Progenitor cell of endocrine pancreas (in vitro differentiated cells): ENCODE measurements at places on chromosomes 6 and 20. TPM values are rescaled to one million over a fixed set of nuclear protein-coding genes. Genes with fewer than 3 reads are reported as not detected.

Gene PPP1R14C
- total RNA-seq: 0.98 and 1.2 TPM in 2 replicates

Gene CRNKL1
- 30.0 and 31.5 TPM in 2 replicates for total RNA-seq

Gene RPS6KA2
- total RNA-seq: 37.5 and 43.1 TPM in 2 replicates

Gene SLC22A7
- not detected in 2 replicates for total RNA-seq

Gene LAMP5
- total RNA-seq: not detected in 2 replicates

Gene KIF25
- not detected in 2 replicates for total RNA-seq

Gene FRK
- total RNA-seq: 8.6 and 8.8 TPM in 2 replicates

Gene ULBP1
- 0.60 and 0.64 TPM in 2 replicates for total RNA-seq

Gene TFAP2A
- 4.7 and 10.0 TPM in 2 replicates for total RNA-seq

Gene BTNL2
- not detected in 2 replicates for total RNA-seq

Gene RIMS1
- total RNA-seq: 5.5 and 5.6 TPM in 2 replicates

Gene TFEB
- 0.48 and 0.55 TPM in 2 replicates for total RNA-seq

Gene RAET1L
- total RNA-seq: not detected in 2 replicates

Gene BNIP5
- total RNA-seq: 0.07 and 0.10 TPM in 2 replicates

Gene NNAT
- total RNA-seq: 79.2 and 87.4 TPM in 2 replicates

GRCh38 chr6:118354641-118355040, 193.5 kb upstream of the PLN start:
- DNase-seq: no peak

DNA sequence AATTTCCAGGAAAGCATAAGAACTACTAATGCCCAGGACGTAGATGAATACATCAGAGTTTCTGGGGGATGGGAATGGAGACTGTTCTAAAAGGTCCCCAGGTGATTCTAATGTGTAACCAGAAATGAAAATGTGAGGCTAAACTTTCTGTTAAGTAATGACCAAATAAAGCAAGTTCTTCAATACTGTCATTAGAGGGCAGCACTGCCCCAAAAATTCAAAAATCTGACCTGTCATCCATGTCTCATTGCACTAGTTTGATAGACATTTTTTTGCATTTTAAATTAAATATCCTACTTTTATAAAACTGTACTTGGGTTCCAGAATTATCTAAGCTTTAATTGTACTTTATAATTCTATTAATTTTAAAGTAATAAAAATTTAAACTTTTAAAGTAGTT, 94.9 kb downstream of the RFX6 start:
- no peak for DNase-seq

GRCh38 chr6:152218887-152219286, 411.4 kb downstream of the ESR1 start:
- no peak for DNase-seq

GRCh38 chr20:50673466-50674137, 17.7 kb downstream of the RIPOR3 start:
- DNase-seq: no peak

DNA sequence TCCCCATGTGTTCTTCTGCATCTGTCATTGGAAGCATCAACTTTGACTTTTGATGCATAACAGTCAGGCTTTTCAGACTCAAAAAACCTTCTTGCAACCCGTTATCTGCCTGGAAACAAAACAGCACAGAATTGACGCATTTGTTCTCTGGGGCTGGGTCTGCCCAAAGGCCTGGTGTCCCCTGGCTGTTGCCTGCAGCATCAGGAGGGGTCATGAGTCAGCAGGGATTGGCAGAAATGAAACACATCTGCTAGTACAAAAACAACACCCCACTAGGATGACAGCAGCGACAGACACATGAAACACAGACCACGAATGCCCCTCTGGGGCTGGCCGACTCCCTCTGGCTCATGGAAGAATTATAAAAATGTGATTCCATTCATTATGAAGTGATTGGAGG, 157.6 kb upstream of the INSM1 start:
- DNase-seq: no peak

DNA sequence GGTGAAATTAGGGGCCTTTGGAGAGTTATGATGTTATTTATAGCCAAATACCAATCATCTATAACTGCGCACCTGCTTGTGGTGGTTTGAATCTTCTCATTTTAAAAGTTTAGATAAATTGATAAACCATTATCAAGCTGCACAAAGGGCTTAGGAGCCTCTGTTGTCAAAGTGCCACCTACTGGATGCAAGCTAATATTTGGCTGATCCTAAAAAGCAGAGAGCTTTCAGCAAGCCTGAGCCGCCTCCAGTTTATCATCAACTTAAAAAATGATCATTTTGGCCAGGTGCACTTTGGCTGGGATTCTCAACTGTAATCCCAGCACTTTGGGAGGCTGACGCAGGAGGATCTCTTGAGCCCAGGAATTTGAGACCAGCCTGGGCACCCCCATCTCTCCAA, 58.5 kb upstream of the ATXN1 start:
- DNase-seq: no peak

- no peak for DNase-seq
Measured at GRCh38 chr6:139536751-139537617, 162.5 kb upstream of the CITED2 start.

- no peak for DNase-seq
Measured at GRCh38 chr6:74853991-74854390, 351.9 kb downstream of the COL12A1 start.

GRCh38 chr6:31114541-31114878, at the start of gene PSORS1C1:
TSS of gene PSORS1C1 (plus strand) at chr6:31114800. CDS start at chr6:31129633, 14,833 bp downstream.
- no peak for DNase-seq

DNA sequence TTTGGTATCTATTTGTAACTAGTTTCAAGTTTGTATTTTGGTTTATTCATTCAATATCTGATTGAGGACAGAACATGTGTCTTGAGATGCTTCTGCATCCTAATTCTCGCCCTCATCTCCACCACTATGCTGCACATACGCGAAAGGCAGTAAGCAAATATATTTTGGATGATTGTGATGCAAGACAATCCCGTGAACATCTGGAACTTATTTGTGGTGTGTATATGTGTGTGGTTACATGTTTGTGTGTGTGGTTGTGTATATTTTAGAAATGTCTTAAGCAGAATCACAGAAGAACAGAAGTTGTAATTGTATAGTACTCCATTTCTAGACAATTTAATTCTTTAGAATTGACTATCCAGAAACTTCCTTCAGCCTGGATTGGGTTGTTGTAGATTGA, 35.1 kb upstream of the RNF144B start:
- no peak for DNase-seq

- DNase-seq: no peak
Measured at GRCh38 chr6:47043286-47043685, 1.2 kb upstream of the ADGRF1 start.

DNA sequence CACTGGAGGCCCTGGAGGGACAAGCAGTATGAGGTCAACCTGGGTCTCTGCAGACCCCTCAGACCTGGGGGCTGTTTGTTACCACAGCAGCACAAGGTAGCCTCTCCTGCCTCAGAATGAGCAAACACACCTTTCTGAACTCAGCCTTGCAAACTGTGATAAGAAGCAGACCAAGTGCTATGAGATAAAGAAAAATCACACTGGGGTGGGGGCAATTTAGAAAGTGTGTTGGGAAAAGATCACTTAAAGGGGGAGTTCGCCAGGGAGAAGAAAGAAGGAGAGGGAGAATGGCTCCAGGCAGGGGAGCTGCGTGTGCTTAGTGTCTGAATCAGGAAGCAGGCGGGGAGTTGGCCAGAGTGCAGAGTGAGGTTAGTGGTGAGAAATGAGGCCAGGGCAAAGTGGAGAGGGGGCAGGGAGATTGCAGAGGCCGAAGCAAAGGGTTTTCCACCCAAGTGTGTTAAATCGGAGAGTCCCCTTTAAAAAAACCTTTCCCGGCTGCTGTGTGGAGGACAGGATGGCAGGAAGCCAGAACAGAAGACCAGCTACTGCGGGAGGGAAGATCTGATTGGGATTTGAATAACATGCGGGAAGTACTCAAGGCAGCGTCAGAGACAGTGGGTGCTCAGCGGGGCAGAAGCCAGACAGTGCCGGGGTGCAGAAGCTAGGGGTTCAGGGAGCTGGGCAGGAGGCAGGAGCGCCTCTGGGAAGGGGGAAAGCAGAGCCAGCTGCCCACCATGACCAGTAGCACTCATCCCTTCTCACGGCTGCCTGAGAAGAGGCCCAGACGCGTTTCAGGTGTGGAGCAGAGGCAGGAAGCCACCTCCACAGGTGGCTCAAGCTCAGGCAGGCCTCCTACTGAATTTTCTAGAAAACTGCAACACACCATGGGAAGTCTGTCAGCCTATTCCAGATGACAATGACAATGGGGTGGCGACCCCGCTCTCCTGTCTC, 9.0 kb downstream of the ADA start:
- no peak for DNase-seq

- no peak for DNase-seq
Measured at GRCh38 chr6:104281370-104281769, 578.3 kb downstream of the HACE1 start.

DNA sequence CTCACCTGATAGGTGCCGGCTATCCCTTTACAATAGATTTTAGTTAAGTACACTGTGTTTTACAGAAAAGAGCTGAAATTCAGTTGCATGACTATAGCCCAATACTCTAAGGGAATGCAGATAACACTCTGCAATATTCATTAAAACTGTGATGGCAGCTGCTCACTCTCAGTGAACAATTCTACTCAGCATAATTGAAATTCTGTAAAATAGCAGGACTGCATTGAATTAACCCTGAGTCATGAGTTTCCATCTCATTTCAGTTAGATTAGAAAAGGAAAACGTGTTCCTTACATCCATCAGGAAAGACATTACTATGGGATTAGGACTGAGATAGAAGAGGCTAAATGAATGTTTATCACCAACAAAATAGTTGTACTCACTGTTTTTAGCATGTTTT, 613.3 kb upstream of the JAG1 start:
- DNase-seq: no peak

- DNase-seq: no peak
Measured at GRCh38 chr20:2563116-2563515, 26.7 kb downstream of the TMC2 start.

GRCh38 chr6:37006793-37007339, 1.4 kb downstream of the FGD2 start:
- DNase-seq: no peak

- DNase-seq: no peak
Measured at GRCh38 chr6:12962987-12963386, 246.4 kb downstream of the PHACTR1 start.

DNA sequence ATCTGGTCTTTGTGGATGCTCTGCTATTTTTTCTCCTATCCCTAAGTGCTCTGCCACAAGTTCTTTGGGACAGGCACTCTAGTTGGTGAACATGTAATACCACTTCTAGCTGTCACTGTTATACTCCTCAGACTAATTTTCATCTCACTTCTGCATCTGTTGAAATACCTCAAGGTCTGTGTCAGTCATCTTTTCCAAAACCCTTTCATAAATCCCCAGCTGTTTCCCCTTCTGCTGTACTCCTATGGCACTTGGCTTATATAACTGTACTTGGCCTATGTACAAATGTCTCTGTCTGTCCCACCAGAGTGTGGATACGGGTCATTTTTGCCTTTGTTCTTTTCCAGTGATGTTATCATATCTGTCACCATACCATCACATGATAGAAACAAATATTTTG, 124.2 kb downstream of the FHL5 start:
- no peak for DNase-seq

GRCh38 chr6:136077834-136078576, 172.1 kb downstream of the MTFR2 start:
- no peak for DNase-seq

- no peak for DNase-seq
Measured at GRCh38 chr6:30889921-30890645, 5.8 kb downstream of the DDR1 start.
